SJSA1 (cell line): ENCODE measurements at places on chromosomes 12 and 14. TPM values are rescaled to one million over a fixed set of nuclear protein-coding genes. Genes with fewer than 3 reads are reported as not detected.
A peak's percentile ranks its signal among the peaks of the same experiment; 100 is the strongest.

Gene KCNMB4
- total RNA-seq, result 0.09 and 0.21 TPM in 2 replicates

DNA sequence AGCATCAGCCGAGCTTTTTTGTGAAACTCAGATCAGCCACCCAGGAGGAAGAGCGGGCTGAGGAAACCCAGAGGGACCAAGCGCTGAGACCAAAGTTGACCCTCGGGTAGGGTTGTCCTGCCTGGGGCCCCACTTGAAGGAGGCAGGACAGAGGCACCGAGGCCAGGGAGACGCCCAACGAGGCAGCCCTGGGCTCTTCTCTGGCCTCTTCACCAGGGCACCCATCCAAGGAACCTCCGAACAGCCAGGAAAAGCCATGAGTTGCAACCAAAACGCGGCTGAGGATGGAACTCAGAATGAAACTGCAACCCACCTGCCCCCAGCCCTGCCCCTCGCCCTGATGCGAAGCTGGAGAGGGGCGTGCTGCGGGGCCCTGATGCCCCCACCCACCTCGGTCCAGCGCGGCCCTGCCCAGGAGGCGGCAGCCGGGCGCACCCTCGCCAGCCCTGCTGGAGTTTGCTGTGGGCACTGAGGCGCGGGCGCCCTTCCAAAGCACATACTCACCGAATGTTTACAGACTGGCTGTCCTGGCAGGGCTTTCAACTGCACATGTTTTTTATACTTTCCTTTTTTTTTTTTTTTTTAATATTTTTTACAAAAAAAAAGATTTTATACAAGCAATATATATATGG is 41.9 kb downstream of the JDP2 start:
- peaks cover 51% of the 10 kb centered on the region for H3K36me3 ChIP-seq
- DNase-seq, result no peak
- no peak overlapping the region for H3K4me3 ChIP-seq
- no peaks in the 10 kb centered on the region for H3K27me3 ChIP-seq

GRCh38 chr12:60072911-60073310 is 477.1 kb downstream of the SLC16A7 start:
- H3K4me3 ChIP-seq, result no peak overlapping the region
- no peak overlapping the region for H3K27ac ChIP-seq
- no peaks in the 10 kb centered on the region for H3K27me3 ChIP-seq

Gene PIANP
- total RNA-seq, result not detected in 2 replicates

GRCh38 chr12:10101042-10101579 is 2.3 kb upstream of the CLEC1A start:
- H3K27ac ChIP-seq, result no peak overlapping the region
- no peak overlapping the region for H3K4me3 ChIP-seq
- no peaks in the 10 kb centered on the region for H3K27me3 ChIP-seq
- no peaks in the 10 kb centered on the region for H3K36me3 ChIP-seq
- DNase-seq, result no peak
- H3K4me1 ChIP-seq, result no peaks in the 10 kb centered on the region

GRCh38 chr14:30848449-30849240 is 25.7 kb upstream of the COCH start:
- no peak overlapping the region for H3K4me3 ChIP-seq
- DNase-seq, result no peak
- H3K36me3 ChIP-seq, result no peaks in the 10 kb centered on the region
- no peaks in the 10 kb centered on the region for H3K4me1 ChIP-seq
- H3K27me3 ChIP-seq, result no peaks in the 10 kb centered on the region

DNA sequence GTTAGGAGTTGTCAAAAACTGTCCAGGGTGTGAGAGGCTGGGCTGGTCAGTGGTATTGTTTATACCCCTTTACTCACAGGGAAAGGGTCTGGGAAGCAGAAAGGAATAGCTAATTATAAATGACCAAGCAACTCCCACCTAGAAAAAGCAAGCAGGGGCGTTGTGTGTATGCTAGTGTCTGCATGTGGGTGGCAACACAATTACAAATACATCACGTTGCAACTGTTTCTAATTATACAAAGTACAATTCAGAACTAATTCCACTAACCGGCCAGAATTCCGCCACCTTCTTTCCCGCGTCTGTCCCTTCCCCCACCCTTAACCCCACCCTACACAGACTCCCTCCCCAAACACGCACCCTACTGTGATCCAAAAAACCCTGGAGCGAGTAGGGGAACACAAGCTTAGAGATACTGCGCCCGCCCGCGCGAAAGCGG is 2.2 kb downstream of the DPF3 start:
- H3K4me3 ChIP-seq, result peak overlapping the region; percentile 62
- DNase-seq, result peak; percentile 7
- no peaks in the 10 kb centered on the region for H3K36me3 ChIP-seq
- H3K4me1 ChIP-seq, result peaks cover 28% of the 10 kb centered on the region
- no peak overlapping the region for H3K27ac ChIP-seq

Gene CDKL1
- 23.9 and 107 TPM in 2 replicates for total RNA-seq

GRCh38 chr12:49061157-49061650 is 610 bp upstream of the KMT2D start:
- H3K4me3 ChIP-seq, result peak overlapping the region; percentile 98
- peak overlapping the region; percentile 93 for H3K27ac ChIP-seq
- H3K36me3 ChIP-seq, result peaks cover 33% of the 10 kb centered on the region

DNA sequence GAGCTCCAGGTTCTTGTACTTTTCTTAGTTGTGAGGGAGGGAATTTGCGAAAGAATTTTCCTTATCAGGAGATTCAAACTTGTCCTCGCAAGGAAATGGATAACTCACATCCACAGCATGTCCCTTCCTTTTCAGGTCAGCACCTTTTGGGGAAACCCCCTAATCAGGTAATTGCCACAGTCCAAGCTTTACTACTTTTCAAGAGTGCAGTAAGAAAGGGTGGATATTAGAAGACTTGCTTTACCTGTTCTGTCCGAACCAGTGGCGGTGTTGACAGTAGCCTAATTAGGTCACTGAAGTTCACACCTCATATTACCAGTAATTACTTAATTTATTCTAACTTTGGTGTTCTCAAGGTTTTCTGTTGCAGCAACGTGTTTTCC is 6.7 kb upstream of the C12orf50 start:
- peaks cover 13% of the 10 kb centered on the region for H3K4me1 ChIP-seq
- peaks cover 3% of the 10 kb centered on the region; the same call in 1 of the 2 replicates for H3K36me3 ChIP-seq
- no peak overlapping the region for H3K27ac ChIP-seq
- DNase-seq, result no peak
